ENCODE measurements at places on chromosomes 3 and 15.

DNA sequence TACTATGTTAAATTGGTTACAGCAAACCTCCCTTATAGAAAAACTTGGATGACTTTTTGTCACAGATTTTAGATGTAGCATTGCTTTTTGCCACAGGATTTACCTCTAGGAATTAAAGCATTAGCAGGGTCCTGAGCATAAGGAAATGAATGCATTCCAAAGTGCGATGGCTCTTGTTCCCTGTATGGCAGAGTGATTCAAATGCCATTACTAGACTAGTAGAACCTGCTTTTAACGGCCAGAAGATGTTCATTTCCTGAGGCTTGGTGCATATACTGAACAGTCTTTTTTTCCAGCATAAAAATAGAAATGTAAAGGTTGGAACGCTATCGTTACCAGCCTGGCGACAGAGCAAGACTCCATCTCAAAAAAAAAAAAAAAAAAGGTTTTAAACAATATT, 59.4 kb downstream of the WNT5A start:
- no peak for DNase-seq

DNA sequence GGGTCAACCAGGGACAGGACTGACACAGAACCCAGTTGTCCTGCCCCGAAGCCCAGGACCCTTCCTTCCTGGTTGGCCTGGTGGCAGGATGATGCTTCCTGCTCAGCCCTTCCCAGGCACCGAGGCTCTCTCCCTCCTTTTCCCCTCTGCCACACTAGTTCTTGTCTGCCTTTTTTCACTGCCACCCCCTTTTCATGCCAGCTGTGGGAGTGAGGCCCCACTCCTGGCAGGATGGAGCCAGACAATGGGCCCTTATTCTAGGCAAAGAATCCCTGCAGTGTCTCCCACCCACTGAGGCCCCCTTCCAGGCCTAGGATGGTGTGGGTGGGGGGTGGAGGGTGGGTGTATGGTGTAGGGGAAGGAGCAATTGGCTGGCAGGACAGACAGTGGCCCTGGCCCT, 1.1 kb upstream of the SCAMP5 start:
- DNase-seq = no peak

DNA sequence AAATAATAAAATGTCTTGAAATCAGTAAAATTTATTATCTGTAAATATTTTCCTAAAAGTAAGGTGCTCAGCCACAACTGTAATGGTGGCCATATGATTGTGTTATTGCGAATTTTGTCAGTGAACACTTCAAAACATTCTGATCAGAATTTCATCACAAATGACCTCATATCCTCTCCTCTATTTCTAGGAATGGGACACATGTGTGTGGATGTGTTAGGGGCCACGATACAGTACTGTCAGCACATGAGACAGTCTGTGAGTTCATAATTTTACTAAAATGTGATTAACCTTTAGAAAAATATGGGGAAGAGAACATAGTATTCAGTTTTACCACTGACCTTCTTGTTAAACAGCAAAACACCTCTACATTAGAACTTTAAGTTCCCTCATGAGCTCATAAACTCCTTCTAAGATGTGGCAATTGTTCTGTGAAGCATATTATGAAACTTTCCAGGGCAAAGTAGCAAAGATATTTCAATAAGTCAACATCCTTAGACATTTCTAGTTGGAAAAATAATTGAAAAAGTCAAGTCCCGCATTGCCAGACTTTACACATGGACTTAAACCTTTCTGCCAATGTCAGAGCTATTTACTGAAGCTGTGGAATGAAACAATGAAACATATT, 158.2 kb upstream of the ABI3BP start:
- DNase-seq = no peak

DNA sequence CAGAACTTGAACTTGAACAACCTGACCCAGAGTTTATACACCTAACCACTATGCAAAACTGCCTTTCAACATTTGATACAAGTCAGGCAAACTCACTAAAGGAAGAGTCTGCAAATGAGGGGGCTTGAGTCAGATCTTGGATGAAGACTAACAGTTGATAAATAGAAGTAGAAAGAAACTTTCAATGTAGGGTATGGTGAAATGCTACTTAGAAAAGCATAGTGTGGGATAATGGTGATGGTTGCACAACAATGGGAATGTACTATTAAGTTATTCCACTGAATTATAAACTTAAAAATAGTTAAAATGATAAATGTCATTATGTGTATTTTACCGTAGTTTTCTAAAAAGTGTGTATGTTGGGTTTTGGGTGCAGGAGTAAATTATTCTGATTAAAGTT, 19.7 kb upstream of the ZNF280D start:
- no peak for DNase-seq

DNA sequence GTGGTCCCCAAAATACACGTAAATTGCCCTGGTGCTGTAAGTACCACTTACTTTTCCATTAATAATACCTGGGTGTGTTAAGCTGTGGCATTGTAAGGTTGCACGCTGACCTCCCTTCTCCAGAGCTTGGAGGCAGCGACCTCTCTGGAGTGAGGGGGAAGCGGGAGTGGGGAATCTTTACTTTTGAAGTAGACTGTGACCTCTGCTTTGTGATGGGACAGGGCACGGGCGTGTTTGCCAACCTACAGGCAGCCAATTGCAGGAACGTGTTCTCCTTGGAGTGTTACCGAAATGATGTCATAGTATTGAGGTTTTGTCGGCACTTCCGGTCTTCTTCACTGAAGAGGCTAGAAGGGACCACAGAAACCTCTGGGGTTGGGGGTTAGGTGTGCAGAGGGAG, 227.3 kb upstream of the C2CD4B start:
- DNase-seq = no peak

GRCh38 chr15:98505611-98506031, 142.7 kb upstream of the IGF1R start:
- no peak for DNase-seq

- DNase-seq = no peak
Observed at GRCh38 chr3:12954891-12955650, 113.7 kb upstream of the RPL32 start.

GRCh38 chr3:14137004-14137403, 12.2 kb downstream of the TMEM43 start:
- DNase-seq = no peak

GRCh38 chr3:191958980-191959671, 498.2 kb downstream of the PYDC2 start:
- no peak for DNase-seq

GRCh38 chr3:169965562-169966427, 812 bp upstream of the SEC62 start:
- DNase-seq = peak; percentile 63

DNA sequence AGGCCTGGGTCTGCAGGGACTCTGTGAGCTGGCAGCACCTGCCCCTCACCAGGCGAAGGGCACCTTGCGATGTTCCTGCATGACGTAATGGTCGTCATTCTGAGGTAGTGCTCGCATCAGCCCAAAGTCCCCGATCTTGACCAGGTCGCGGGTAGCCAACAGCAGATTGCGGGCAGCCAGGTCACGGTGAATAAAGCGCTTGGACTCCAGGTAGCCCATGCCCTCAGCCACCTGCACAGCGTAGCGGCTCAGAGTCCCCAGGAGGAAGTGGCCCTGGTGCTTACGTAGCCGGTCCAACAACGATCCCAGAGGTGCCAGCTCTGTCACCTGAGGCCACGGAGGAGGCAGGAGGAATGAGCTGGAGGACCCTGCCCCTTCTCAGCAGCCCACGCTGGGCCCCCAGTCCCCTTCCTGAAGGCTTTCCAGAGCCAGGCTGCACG, 26.3 kb downstream of the TNK2 start:
- DNase-seq = no peak

- no peak for DNase-seq
Observed at GRCh38 chr15:30885814-30886213, 17.9 kb upstream of the FAN1 start.

DNA sequence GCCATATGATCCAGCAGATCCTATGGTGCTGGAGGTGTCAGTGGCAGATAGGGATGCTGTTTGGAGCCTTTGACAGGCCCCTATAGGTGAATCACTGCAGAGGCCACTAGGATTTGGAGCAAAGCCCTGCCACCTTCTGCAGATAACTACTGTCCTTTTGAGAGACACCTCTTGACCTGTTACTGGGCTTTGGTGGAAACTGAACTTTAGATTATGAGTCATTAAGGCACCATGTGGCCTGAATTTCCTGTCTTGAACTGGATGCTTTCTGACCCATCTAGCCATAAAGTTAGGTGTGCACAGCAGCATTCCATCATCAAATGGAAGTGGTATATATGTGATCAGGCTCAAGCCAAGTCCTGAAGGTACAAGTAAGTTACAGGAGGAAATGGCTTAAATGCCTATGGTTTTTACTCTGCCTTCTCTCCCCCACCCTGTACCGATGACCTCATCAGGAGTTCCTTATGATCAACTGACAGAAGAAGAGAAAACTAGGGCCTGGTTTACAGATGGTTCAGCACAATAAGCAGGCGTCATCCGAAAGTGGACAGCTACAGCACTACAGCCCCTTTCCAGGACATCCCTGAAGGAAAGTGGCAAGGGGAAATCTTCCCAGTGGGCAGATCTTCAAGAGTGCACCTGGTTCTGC, 565.6 kb upstream of the AGTR1 start:
- DNase-seq = no peak

- DNase-seq = no peak
Observed at GRCh38 chr15:78684657-78685056, 43.6 kb upstream of the CHRNB4 start.

- no peak for DNase-seq
Observed at GRCh38 chr3:197511130-197511529, 44.6 kb downstream of the BDH1 start.

DNA sequence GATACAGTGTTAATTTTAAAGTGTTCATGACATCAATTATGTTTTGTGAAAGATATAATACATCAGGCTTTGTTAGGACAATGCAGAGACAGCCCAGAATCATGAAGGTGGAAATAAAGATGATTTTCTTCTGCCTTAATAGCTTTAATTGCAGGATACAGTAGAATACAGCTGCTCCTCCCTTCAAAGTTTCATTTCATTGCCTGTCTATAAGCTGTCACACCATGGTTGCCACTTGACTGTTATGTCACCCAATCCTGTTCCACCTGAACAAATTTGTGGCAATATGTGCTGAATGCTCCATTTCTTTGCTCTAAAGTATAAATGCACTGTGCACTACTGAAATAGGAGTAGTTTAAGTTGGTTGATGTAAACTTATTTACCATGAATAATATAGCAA, 537.8 kb upstream of the ROBO2 start:
- DNase-seq = no peak

GRCh38 chr3:56904552-56905215, 102.9 kb upstream of the ARHGEF3 start:
- no peak for DNase-seq

DNA sequence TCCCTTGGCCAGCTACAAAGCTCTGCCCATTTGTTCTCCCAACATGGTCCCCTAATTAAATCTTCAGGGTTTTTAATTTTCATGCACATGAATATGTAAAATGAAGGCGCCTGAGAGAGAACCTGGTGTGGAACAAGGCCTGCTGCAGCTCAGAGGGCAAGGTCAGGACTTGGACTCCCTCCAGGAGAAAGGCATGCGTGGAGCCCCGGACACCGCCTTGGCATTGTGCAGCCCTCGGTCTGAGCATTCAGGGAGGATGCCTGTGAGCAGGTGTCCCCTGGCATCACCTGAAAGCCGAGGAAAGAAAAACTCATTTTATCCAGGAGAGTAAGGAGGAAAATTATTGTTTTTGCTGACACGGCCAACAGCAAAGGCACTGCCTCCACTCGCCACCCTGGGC, 33.8 kb upstream of the EPHB1 start:
- DNase-seq = no peak

DNA sequence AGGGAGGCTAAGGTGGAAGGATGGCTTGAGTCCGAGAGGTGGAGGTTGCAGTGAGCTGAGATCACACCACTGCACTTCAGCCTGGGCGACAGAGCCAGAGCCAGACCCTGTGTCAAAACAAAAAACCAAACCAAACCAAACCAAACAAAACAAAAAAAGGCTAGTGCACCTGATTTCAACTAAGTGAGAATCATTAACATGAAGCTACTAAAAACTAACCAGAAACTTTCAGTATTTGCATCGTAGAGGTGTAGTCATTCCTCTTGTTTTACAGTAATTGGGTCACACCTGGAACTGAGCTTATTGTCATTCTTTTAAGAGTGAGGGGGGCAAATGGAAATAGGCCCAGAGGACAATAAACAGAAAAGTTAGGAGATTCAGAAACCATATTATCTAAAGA, 58.5 kb downstream of the ST6GAL1 start:
- DNase-seq = no peak

DNA sequence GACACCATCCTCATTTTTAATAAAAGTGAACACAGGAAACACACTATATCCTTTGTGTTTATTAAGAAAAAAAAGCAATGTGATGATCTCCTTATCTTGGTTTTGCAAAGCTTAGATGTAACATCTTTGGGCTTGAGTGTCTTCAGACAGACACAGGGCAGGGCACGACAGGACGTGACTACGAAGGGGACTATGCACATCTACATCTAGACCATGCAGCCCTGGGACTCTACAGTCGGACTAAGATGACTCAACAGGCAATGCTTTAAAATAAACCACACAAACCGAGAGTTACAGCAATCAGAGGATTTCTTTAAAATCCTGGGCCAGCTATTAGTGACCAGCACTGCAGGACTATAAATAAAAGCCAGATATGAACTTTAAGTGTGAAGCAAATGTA, 22.8 kb upstream of the TM2D3 start:
- DNase-seq = no peak

GRCh38 chr15:77457905-77458265, 37.2 kb downstream of the HMG20A start:
- DNase-seq = no peak

- DNase-seq = no peak
Observed at GRCh38 chr3:31573036-31573779, 40.5 kb downstream of the STT3B start.

DNA sequence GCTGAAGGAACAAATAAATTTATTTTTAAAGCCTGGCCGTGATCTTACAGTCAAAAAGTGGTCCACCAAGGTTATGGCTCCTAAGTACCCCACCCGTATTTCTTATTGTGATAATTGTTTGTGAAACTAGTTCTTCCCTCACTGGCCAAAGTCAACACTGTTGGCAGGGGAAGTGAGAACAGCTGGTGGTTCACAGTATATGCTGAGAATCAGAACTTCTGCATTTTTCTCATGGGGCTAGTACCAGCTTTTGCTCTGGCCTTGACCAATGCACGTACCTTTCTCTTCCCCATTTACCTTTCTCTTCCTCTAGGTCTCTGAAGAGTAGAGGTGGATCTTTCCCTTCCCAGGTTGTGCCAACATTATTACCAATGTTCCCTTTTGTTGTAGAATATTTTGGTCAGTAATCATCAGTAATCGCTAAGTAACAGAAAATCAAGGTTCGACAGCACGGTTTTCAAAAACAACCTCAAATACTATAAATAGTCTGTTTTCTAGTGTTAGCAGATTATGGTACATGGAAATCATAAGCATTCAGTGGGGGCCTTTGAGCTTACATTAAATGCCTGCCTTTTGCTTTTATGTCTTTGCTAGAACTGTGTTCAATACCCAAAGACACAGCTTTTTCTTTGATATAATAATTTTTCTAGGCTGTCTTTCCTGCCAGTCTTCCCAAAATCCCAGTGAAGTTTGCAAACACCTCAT, 268.0 kb downstream of the LPP start:
- no peak for DNase-seq
